ENCODE measurements at places on chromosomes 16 and 17. TPM values are rescaled to one million over a fixed set of nuclear protein-coding genes. Genes with fewer than 3 reads are reported as not detected.

DNA sequence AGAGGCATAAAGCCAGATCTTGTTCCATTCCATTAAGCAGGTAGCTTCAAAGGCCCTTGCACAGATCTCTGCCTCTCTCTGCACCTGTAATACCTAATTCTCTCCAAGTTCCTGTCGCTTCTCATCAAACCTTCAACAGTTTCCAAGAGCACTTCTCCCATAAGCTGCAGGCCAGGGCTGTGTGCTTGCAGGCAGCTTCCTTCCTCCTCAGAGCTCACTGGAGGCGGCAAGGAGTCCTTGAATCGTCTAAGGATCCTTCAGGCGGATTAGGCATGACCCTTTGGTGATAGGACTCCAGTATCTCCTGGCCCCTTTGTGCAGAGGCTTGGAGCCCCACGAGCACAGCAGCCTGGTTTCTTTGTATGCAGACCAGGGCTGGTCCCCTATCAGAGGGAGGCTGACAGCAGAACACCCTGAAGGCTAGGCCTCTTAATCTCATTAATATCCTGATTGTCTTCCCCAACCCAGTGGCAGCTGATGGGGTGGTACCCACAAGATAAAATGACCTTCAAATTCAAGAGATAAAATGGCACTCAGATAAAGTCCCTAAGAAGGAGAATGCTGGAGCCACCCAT lies 19.8 kb downstream of the HNF1B start:
- no peak for DNase-seq

- DNase-seq, result no peak
Measured at GRCh38 chr16:26281381-26282110, 589.8 kb downstream of the HS3ST4 start.

DNA sequence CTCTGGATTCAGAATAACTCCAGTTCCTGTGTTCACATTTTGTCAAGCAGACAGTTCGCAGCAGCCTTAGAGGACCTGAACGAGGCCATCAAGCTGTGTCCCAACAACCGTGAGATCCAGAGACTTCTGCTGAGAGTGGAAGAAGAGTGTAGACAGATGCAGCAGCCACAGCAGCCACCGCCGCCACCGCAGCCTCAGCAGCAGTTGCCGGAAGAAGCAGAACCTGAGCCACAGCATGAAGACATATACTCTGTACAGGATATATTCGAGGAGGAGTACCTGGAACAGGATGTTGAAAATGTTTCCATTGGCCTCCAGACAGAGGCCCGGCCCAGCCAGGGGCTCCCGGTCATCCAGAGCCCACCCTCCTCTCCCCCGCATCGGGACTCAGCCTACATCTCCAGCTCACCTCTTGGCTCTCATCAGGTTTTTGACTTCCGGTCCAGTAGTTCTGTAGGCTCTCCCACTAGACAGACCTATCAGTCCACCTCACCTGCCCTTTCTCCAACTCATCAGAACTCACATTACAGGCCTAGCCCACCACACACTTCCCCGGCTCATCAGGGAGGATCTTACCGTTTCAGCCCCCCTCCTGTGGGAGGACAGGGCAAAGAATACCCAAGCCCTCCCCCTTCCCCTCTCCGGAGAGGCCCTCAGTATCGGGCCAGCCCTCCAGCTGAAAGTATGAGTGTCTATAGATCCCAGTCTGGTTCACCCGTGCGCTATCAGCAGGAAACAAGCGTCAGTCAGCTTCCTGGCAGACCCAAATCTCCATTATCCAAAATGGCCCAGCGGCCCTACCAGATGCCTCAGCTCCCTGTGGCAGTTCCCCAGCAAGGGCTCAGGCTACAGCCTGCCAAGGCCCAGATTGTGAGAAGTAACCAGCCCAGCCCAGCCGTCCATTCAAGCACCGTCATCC lies 25.9 kb downstream of the CYB561 start:
- DNase-seq, result no peak

GRCh38 chr17:50861822-50862528 lies 4.2 kb downstream of the TOB1 start:
- no peak for DNase-seq

Gene KRT16
- polyA plus RNA-seq, result not detected
